ENCODE measurements at places on chromosomes 12 and 14.

DNA sequence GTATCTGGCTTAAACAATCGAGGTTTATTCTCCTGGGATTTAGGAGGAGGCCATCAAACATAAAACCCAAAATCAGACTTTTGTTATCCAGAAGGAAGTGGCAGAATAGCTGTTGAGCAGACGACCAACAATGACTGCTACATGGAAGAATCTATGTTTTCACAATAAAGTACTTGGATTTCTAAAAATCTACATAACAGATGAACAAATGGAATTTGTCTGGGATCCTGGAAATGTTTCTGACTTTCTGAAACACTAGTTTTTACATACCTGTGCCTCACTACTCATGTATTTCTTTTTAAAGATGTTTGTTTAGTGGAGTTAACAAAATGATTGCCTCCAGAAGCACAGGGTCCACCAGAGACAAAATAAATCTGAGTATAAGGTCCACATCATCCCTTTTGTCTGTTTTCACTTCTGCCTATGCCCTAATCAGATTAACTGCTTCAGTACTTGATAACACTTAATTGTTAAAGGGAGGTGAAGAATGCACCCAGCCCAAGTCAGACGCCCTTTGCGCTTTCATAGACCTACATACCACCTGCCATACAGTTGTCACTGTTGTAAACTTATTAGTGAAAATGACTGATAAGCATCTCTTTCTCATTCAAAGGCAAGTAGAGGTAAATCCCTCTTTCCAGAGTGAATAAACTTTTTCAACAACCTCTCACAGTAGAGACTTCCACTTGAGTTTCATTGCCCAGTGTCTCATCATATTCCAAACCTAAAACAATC lies 164.6 kb downstream of the EGLN3 start:
- no peak for DNase-seq

- DNase-seq, result no peak
Observed at GRCh38 chr12:132284827-132285741, 44.3 kb downstream of the GALNT9 start.

- DNase-seq, result no peak
Observed at GRCh38 chr12:72869024-72869423, 596.9 kb downstream of the TRHDE start.

DNA sequence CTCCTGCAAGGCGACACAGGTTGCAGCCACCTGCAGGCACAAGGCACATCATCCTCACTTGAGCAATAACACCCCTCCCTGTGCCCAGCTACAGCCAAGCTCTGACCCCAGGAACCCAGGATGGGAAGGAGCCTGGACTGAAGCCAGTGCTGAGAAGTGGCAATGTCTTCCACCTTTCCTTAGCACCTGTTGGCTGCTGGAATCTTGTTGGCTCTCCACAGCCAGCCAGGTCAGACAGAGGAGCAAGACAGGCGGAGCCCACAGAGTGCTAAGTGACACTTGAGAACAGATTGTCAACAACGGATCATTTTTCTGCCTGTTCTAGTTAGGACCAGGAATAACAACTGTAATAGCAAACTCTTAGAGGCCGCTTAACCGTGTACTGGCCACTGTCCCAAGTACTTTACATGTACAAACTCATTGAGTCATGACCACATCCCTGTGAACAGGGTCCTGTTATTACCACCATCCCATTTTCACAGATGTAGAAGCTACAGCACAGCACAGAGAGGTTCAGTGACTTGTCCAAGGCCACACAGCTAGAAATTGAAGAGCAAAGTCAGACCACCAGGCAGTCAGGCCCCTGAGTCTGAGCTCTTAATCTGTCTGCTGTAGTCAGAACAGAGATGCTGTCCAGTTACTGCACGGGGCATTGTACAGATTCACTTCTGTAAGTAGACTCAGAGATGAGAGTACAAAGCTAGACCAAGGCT lies 45.6 kb downstream of the RNFT2 start:
- no peak for DNase-seq

- DNase-seq, result no peak
Observed at GRCh38 chr12:64825143-64826021, 935 bp downstream of the TBC1D30 start.

GRCh38 chr12:58310809-58311622 lies 369.6 kb downstream of the ATP23 start:
- DNase-seq, result no peak

GRCh38 chr12:68591734-68592418 lies 18.8 kb upstream of the RAP1B start:
- no peak for DNase-seq
